Upper lobe of left lung (tissue), 6 donors: ENCODE measurements at places on chromosomes 7 and 10. TPM values are rescaled to one million over a fixed set of nuclear protein-coding genes. Genes with fewer than 3 reads are reported as not detected.

The MYL10 gene
- total RNA-seq: not detected

The MRLN gene
- total RNA-seq: not detected

The FAM13C gene
- total RNA-seq: 4.1 TPM

The MMP21 gene
- total RNA-seq: 0.69 TPM
